PC-9 (cell line): ENCODE measurements at places on chromosomes 1 and 21.

DNA sequence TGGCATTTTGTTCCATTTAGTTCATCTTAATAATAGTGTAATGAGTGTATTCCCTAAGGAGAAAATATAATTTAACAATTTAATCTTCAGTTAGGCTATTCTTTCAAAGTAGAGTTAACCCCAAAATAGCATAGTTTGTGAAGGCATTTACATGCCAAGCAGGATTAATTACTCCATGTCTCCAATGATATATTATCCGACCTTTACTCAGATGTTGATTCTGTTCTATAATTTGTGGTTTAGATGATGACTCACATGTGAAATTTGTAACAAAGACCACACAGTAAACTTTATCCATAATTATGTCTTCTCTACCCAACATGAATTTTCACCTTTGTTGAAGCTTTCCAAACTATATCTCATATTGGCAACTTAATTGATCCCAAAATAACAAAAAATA, 2065.2 kb downstream of the MRPL39 start:
- DNase-seq, result no peak

DNA sequence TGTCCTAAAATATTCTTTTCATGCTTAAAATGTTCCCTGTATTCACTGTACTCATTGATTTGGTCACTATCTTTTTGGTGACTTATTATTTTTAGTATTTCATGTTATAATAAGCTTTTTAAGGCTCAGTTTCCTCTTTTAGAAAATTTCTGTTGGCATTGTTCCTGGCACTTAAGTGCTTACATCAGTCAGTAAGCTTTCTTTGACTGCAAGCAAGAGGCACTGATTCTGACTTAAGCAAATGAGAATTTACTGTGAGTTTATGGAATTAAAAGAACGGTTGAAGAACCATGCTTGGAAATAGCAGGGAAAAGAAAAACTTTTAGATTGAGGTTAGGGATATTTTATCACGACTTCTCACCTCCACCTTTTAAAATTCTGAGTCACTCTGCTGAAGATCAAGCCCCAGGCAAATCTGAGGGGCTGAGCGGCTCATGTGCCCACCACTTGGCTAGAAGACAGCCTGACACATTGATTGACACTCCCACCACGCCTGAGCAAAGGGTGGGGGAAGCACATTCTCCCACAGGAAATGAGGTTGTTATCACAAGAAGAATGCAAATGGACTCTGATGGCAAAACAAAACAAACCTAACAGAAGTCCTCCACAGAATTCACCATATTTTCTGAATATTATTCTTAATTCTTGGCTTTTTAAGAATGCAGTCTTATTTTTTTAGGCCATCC, 102.8 kb downstream of the KCTD3 start:
- no peak for DNase-seq

DNA sequence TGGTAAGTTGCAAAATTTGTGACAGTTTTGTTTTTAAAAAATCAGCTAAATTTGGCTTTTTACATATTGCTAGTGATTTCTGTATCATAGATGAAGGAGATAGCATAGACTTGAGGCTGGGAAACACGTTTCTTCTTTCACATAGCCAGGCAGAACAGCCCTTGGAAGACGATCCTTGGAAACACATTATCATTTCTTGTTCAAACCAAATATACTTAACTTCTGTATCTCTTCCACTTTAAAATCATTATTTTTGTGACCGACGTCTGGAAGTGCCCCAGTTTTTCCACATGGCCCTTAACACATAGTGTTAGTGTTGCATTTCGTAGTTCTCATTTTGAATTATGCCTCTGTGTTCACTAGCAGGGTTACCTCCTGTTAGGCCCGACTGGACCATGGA, 193.5 kb downstream of the SDCCAG8 start:
- DNase-seq, result no peak

DNA sequence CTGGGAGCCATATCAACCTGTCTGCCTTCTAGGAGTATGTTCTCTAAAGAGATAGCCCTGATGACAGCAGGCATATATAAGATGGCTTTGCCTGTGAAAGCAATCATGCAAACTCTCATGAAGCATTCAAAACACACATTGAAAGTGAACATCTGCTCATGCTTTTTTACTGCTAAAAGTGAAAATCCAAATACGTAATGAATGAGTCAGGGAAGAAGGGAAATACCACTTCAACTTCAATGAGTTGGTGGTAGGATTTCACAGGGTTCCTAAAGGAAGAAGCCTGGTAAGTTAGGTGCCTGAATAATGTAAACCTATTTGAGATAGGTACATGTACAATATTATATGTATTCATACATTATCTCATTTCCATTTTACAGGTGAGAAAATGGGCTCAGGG, 50.5 kb upstream of the SLFNL1 start:
- DNase-seq, result no peak

GRCh38 chr1:110035236-110035752, 870 bp downstream of the STRIP1 start:
- no peak for DNase-seq

- DNase-seq, result peak; percentile 39
These were observed 97.9 kb upstream of the RGS1 start for GRCh38 chr1:192477630-192478029.

- DNase-seq, result no peak
These were observed 79.9 kb downstream of the LACTBL1 start for GRCh38 chr1:22892789-22893188.
